ENCODE measurements at places on chromosomes 7 and 10.
A peak's percentile ranks its signal among the peaks of the same experiment; 100 is the strongest.

DNA sequence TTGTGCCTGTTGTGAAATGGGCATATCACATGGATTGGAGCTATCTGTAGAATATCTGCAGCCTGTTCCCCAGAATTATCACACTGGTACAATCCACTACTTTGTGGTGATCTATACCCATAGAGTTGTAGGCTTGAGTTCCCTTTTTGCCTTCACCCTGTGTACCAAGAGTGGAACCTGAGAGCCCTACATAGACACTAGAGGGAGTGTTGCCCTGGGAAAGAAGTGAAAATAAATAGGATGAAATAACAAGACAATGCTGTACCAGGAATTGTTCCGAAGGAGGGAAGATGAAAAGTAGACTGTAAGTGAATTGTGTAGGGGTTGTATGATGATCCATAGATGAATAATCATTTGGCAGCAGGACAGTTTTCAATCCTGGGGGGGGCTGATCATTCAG is 9.0 kb downstream of the SORCS3 start:
- DNase-seq: no peak

DNA sequence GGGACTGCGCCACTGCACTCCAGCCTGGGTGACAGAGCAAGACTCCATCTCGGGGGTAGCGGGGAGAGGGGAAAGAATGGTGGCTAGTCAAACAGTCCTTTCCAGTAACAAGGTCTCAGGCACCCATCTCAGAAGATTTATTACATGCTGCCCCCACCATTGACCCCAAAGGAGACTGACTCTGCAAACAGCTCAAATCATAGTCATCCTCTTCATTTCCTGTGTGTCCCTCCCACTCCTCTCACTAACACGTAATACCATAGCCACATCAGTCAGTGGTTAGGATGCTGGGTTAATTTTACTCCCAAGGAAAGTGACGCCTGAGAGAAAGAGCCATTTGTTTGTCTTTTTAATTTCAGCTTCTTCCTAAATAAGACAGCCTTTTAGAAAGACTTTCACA is 56.6 kb upstream of the BET1 start:
- DNase-seq: no peak

GRCh38 chr10:58348571-58349033 is 13.8 kb downstream of the UBE2D1 start:
- DNase-seq: no peak

- DNase-seq: no peak
Measured at GRCh38 chr10:128734734-128735133, 608.5 kb upstream of the MKI67 start.

DNA sequence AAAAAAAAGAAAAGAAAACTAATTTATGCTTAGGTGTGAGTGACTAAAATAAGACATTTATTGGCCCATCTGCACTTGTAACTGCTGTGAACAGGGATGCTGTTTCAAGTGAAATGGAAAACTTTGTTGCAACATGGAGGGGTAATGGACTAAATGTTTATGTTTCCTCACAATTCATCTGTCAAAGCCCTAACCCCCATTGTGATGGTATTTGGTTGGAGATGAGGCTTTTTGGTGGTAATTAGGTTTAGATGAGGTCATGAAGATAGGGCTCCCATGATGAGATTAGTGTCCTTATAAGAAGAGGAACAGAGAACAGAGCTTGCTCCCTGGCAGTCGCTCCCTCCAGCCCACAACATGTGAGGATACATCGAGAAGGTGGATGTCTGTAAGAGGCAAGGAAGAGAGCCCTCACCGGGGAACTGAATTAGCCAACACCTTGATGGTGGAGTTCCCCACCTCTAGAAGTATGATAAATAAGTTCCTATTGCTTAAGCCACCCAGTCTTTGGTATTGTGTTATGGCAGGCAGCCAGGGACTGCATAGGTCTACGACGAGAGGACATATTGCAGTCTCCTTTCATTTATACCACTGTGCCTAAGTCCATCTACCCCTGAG is 28.6 kb upstream of the VCL start:
- no peak for DNase-seq

DNA sequence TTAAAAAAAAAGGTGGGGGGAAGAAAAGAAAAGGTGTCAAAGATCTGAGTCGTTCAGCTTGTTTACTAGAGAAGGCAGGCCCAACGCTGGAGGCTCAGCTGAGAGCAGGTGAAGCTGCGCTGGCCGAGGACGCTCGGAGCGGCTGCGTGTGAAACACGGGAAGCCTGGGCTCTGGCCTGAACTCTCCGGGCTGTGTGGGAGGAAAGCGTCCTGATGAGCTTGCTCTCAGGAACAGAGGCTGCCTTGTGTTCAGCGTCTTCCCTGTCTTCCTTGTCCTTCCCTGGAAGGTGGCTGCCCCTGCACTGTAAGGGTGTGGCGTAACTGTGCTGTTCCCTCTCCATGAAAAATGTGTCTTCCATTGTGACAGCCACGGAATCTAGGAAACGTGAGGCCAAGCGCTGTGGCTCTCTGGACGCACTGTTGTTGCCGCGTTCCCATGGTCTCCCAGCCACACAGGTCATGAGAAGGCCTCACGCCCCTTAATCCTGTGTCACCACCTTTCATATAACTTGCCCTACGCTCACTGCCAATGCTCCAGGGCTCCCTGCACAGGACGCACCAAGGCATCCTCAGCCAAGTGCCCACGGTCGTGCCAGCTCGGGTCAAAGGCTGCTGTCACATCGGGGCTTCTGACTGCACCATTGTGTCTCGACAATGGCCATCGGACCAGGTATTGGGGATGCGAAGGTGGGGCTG is 15.8 kb downstream of the IL15RA start:
- no peak for DNase-seq

DNA sequence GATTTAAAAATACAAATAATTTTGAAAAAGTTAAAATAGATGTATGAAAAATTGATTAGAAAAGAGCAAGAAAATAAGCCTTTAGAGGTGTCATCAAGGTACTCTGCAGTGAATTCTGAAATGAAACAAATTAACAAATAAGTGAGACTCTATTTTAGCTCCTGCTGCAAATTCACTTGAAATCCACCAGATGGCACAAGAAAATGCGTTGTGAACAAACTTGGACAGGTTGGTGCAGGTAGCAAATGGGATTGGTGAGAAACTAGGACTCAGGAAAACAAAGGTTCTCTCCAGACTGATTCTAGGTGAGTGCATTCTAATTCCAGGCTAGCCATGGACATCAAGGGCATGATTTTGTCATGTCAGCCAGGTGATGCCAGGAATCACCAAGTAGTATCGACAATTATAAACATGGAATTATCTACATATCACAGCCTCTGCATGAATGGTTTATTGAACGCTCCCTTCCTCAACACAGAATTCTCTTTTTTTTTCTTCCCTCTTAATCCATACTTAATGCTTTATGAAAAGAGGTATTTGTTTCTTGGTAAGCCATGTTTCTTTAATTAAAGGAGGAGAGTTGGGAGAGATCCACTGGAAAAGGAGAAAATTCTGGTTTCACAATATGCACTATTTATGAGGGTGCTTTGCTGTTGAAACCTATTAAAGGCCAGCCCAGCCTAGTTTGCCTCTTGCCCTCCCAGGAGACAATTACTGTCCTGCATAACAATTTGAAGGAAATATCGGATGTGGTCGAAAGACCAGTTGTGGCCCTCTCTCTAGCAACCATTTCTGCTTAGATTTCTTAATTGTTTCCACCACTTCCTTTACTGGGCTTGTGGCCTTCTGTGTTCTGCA is 118.1 kb downstream of the ZNF365 start:
- no peak for DNase-seq

GRCh38 chr10:59025981-59026765 is 150.3 kb upstream of the PHYHIPL start:
- DNase-seq: no peak

DNA sequence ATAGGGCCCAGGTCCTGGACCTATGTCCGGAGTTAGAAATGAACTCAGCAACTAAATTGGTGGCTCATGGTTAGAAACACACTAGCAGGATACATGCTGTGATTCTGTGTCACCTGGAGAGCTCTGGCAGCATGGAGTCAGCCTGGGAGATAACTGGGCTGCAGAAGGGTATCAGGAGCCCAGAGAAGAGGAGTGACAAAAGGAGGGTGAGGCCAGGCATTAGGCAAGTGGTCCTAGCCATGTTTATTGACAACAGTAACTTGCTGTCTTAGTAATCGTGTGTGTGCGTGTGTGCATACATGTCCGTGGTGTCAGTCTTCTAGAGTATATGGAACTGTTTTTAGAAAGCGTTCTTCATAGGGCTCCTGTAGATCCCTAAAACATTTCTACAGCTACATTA is 157.5 kb upstream of the PHYHIPL start:
- no peak for DNase-seq

DNA sequence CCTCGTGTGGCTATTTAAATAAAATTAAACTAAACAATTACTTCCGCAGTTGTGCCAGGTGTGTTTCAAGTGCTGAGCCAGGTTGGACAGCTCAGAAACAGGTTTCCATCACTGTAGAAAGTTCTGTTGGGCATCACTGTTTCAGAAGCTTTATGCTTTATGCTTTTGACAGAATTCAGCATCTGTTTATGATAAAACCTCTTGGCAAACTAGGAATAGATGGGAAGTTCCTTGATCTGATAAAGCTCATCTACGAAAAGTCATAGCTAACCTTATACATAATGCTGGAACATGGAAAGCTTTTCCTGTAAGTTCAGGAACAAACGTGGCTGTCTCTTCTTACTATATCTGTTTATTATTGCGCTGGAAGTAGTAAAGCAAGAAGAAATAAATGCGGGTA is 143.4 kb downstream of the DOCK1 start:
- no peak for DNase-seq

DNA sequence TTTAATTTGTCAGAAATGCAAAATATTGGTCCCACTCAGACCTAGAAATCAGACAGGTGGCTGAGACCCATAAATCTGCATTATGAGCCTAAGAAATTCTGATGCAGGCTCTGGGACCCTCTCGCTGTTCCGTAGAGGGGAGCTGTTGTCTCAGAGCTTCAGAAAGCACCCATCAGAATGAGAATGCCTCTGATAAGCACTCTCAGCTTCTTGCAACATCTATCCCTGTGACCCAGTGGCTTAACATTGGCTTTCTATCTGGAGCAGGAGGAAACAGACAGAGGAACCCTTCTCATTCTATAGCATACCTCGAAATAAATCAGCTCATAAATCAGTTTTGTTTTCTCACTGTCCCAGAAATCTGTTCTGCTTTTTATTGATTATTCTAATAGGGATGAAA is 184.6 kb upstream of the SP4 start:
- DNase-seq: no peak

GRCh38 chr10:16440396-16441133 is 3.8 kb downstream of the PTER start:
- no peak for DNase-seq

- DNase-seq: no peak
Measured at GRCh38 chr10:58158806-58159205, 108.9 kb downstream of the IPMK start.

GRCh38 chr7:2383543-2384274 is 19.7 kb upstream of the CHST12 start:
- DNase-seq: no peak

GRCh38 chr7:131034166-131034881 is 293.4 kb upstream of the MKLN1 start:
- peak; percentile 31 for DNase-seq

DNA sequence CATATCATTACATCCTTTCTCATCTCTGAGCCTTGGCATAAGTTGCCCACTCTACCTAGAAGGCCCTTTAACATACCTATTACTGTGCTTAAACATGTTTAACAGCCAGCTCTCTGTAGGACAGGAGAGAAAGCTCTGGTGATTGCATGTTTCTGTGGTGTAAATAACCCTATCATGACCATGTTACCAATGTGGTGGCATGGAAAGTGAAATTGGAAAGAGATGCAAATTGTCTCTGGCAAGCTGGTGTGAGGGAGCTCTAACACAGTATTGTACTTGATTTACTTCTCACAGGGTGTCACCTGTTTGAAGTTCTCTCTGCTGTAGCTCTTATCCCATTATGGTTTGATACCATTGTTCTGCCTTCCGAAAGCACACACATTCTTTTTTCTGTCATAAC is 231.8 kb upstream of the DKK1 start:
- DNase-seq: no peak

- DNase-seq: no peak
Measured at GRCh38 chr10:125370578-125370977, 210.2 kb upstream of the CTBP2 start.

DNA sequence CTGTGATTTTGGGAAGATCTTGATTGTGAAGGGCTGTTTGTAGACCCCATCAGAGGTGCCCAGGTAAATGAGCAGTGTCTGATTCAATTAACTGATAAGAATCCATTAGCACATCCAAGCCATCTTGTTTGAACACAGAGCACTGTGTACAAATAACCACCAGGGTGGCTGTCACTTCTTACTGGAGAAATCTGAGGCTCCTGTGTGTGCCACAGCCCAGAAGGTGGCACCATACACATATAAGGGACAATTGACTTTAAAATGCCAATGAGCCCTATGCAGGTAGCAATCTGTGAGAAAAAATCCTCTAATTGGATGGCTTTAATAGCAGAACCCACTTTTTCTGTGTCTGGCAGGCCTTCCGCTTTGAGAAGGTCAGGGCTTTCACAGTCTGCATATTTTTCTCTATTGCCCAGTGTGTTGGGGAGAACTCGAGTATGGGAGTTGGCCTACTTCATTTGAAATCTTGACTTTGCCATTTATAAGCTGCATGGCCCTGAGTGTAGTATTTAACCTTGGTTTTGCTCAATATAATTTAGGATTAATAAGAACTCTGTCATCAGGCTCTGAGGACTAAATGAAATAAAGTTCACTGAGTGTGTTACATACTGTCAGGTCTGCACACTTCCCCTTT is 517.4 kb downstream of the CCSER2 start:
- no peak for DNase-seq

DNA sequence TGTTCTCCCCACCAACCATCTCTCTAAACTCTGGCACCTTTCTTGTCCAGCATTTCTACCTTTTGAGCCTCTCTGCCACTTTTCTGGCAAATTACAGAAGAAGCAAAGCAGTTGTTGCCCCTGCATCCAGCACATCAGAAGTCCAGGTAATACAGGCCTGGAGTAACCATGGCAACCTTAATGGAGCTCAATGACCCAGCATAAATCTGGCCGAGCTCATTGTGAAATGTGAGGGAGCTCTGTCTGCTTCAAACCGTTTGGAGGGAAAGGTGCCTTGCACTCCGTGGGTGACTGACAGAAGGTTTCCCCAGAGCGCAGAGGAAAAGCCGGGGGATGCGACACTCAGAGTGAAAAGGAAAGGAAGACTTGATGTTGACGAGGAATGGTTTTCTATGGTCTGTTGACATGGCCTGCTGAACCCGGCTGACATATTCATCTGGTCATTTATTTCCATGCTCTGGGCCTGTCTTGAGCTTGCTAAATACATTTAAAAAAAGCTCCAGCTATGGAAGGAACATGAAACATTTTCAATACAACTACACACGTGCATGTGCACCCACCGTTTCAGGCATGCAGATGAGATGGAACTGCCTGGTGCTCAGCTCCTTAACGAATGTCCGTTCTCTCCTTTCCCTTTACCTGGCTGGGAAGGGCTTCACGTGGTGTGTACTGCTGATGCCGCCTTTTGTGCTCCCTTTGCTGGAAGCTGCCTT is 74.9 kb downstream of the ADRA2A start:
- no peak for DNase-seq
